ENCODE measurements at places on chromosomes 6 and 20. TPM values are rescaled to one million over a fixed set of nuclear protein-coding genes. Genes with fewer than 3 reads are reported as not detected.

FHL5 gene
- total RNA-seq, result 0.93 TPM

EPB41L1 gene
- 91.2 TPM for total RNA-seq

CYP21A2 gene
- 0.64 TPM for total RNA-seq

HLA-DOA gene
- total RNA-seq, result 11.0 TPM

GHRH gene
- total RNA-seq, result not detected
